GM18507 (cell line): ENCODE measurements at places on chromosomes 5 and 9.

GRCh38 chr9:111348821-111349271 lies 18.8 kb upstream of the OR2K2 start:
- DNase-seq, result no peak

- DNase-seq, result no peak
These were observed 106.6 kb downstream of the SIL1 start for GRCh38 chr5:139091439-139092156.

DNA sequence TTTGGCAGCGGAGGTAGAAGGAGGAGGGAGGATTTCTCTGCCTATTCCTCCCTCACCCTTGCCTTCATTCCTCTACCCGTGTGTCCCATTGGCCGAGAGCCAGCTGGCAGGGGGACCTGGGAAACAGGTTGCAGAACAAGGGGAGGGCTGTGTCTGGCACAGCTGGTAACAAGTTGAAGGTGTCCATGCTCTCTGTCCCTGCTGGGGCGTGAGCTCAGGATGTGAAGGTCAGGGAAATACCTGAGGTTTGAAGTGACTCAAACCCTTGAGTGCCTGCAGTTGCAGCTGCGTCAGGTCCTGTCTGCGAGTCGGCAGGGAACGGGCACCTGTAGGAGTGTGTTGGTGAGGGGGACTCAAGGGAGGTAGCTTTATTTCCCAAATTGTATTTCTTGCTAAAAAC lies 16.2 kb downstream of the MIGA2 start:
- DNase-seq, result no peak

GRCh38 chr9:73006986-73007385 lies 54.1 kb upstream of the ALDH1A1 start:
- DNase-seq, result no peak

- DNase-seq, result no peak
These were observed 153.5 kb downstream of the SEMA6A start for GRCh38 chr5:116421080-116421629.

- peak; percentile 0 for DNase-seq
These were observed 121.0 kb upstream of the RGS7BP start for GRCh38 chr5:64384765-64385164.

GRCh38 chr5:143401227-143402016 lies 2.1 kb downstream of the NR3C1 start:
- no peak for DNase-seq

DNA sequence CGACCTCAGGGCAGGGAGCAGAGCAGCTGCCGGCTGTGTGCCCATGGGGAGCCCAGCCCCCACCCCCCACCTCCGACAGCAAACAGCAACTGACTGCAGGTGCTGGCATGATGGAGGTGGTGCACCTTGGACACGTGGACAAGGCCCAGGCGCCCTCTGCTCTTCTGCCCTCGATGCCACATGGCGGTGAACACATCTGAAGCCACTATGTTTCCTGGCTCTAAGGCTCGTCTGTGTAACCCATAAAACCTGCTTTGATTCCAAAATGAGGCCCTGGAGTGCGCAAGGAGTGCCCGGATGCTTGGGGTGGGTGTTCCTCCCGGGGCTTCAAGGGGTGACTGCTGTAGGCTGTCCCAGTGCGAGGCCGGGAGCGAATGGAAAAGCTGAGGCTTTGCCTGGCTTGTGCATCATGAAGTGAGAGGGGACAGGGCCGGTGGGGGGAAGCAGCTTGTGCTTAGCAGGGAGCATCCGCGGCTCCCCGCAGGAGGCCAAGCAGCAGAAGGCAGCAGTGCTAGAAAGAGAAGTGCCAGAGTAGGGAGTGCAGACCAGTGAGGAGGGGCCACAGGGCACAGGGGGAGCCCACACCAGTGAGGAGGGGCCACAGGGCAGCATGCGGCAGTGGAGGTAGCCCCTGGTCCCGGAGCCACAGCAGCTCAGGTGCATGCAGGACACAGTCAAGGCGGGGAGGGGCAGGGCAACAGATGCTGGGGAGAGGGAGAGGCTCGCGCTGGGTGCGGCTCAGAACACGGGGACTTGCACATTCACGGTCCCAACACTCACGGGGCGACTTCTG lies 30.0 kb downstream of the NKD2 start:
- DNase-seq, result no peak

GRCh38 chr9:93911801-93912554 lies 43.2 kb downstream of the BARX1 start:
- DNase-seq, result no peak

- DNase-seq, result no peak
These were observed 294.5 kb upstream of the TAS2R1 start for GRCh38 chr5:9924614-9925013.

GRCh38 chr5:115382989-115383388 lies 86.5 kb upstream of the CCDC112 start:
- DNase-seq, result no peak

- DNase-seq, result no peak
These were observed 44.0 kb downstream of the OTULIN start for GRCh38 chr5:14708551-14708950.

GRCh38 chr5:95590880-95591279 lies 29.0 kb upstream of the GPR150 start:
- no peak for DNase-seq

DNA sequence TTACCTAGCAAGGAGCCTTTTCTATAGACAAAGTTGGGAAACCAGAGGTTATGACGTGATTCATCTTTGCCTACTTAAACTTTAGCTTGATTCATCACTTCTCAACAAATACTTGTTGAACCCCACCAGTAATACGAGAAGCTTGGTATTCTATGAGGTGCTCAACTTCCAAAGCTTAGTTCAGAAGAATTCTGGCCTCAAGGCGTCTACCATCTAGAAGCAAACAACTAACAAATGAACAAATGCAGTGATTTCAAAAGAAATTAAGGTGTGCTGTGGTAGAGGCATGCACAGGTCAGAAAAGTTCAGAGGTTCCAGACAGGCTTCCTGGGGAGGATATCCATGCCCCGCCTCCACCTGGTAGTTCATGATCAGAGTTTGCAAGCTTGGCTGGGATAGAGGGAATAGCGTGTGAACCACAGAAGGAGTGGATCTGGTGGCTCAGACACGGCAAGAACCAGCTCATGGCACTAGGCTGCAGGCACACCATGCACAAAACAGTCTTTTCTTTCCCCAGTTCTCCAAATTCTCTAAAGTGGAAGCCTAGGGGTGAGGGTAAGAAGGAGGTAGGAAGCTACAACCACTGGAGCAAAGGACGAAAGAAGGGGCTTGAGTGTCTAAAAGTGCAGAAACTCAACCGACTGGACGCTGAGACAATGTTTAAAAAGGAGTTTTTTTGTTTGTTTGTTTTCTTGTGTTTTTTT lies 473.0 kb downstream of the RAB3C start:
- DNase-seq, result no peak

DNA sequence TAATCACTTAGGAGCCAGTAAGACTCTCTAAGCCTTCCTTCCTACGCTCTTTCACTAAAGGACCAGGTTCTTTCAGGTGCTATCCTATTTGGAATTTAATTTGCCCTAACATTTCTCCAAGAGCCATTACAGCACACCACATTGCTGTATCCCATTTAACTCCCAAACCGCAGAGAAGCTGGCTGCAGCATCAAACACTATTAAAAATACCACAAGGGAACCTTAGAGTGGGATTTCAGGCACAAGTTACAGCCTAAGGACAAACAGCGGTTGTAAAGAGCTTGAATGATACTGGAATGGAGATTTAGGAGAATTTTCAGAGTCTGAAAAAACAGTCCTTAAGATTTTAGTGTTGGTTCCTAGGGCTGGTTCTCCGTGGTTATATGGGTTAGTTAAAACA lies 566.4 kb downstream of the RAB3C start:
- no peak for DNase-seq

DNA sequence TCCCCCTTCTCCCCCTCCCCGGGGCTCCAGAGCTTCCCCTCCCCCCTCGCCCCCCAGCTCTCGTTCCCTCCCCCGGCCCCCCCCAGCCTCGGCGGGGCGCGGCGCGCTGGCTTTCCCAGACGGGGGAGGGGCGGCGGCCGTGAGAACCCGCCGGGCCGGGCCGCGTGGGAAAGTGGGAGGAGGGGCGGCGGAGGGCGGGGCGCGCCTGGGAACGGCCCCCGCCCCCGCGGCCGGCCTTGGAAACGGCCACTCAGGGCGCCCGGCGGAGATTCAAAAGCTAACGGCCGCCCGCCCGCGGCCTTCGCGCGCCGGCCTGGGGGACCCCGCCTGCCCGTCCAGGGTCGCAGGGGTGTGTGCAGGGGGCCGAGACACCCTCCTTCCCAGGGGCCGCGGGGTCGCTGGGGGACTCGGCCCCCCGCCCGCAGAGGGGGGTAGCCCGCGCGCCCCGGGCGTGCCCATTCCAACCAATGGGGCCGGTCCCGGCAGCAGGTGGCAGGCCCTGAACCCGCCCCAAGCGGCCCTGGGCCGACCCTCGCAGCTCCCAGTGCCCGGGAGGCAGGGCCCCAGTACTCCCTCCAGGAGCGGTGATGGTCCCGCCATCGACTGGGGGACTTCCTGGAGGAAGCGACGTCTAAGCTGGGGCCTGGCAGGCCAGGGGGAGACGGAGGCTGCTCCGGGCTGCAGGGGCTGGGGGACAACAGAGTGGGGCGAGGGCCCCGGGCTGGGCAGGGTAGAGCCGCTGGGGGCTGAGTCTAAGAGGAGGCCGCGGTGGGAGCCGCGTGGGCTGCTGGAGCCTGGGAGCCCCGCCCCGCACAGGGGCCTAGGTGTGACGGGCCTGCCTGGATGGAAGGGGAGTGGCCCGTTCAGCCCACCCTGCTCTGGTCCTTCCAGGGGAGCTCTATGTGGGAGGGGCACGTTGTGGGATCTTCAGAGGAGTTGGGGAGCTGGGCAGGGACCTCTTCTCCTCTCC lies 14.2 kb upstream of the NRARP start:
- DNase-seq, result no peak

- no peak for DNase-seq
These were observed 24.7 kb downstream of the LHX6 start for GRCh38 chr9:122204055-122204454.

GRCh38 chr5:68070591-68071281 lies 144.8 kb upstream of the PIK3R1 start:
- DNase-seq, result peak; percentile 50

- no peak for DNase-seq
These were observed 48.1 kb downstream of the ZNF622 start for GRCh38 chr5:16417398-16418074.

GRCh38 chr9:126614455-126615244 lies 922 bp downstream of the LMX1B start:
- no peak for DNase-seq

DNA sequence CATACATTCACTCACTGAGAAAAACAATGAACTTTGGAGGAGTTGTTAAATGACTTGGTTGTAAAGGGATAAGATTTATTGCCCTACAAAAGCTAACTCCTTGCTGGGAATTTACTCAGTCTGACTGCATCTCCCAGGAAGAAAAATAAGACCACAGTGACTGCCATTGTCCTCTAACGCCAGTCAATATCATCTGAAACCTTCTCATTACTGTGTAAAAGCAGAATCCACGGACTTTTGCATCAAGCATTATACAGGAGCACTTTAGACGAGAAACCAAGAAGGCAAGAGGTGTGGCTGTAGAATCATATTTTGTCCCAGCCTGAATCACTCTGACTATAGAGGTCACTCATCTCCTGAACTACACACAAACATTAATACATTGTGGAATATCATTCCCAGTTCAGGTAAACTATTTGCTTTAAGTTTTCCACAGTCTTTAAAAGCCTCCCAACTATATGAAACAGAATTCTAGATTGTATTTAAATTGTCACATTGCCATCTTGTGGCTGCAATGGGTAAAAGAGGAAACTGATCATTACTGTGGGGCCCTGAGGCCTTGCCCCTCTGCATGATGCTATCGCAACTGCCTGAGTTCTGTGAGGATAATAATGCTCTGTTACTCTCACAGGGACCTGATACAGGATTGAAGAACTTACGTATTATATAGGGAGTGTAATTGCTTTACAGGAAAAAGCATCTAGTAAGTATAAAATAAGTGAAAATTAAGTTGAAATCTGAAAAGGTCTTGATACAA lies 142.9 kb downstream of the SLCO4C1 start:
- no peak for DNase-seq

DNA sequence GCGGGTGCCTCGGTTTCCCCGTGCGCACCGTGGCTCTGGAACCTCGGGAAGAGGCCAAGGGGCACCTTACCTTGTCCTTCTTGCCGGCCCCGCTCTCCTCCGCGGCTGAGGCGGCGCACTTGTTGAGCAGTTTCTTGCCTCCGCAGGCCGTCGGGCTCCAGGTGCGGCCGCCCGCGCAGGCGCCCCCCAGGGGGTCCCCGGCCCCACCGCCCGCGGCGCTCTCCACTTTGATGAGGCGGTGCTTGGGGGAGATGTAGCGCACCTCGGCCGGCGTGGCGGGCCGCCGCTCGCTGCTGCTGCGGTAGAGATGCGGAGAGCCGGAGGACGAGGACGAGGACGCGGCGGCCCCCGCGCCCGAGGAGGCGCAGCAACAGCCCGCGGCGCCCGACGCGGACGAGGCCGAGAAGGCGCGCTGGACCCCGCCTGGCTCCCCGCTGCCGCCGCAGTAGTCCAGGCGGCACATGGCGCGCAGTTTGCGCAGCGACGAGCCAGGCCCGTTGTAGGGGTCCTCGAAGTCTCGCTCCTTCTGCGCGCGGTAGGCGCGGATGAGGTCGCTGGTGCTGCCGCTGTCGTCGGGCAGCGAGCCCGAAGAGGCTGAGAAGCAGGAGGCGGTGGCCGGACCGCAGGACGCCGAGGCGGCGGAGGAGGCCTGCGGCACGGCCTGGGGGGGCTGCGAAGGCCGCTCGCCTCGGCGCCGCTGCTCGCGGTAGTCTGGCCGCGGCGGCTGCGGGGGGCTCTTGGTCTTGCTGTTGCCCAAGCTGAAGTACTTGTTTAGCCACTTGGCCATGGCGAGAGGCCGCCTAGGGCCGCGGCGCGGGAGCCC lies 957 bp downstream of the SHB start:
- DNase-seq, result no peak

- DNase-seq, result no peak
These were observed 6.9 kb downstream of the MRPL22 start for GRCh38 chr5:154947778-154948177.

- DNase-seq, result no peak
These were observed 282.7 kb downstream of the KCNN2 start for GRCh38 chr5:114644576-114644975.

DNA sequence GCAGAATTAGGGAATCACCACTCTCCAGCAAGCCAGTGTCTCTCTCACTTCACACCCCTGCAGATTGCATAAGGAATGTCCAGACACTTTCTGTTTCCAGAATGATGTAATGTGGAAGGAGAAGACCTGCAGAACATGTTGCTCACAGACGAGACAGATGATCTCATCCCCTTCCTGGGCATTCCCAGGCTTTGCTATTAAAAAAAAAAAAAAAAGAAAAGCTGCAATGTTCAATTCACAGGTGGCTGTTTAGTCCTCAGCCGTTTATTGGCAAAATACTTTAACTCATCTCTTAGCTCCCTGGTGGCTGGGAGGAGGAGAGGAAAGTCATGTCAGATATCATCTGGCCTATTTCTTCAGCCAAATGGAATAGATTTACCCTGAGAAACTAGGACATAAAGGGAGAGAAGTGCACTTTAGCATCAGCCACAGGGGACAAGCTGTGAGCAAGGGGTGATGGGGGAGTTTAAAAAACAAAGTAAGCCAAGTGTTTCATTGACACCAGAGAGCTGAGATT lies 95.9 kb upstream of the TNC start:
- DNase-seq, result no peak

GRCh38 chr5:68026092-68026885 lies 189.3 kb upstream of the PIK3R1 start:
- no peak for DNase-seq
